ENCODE measurements at places on chromosomes 11 and 22.

DNA sequence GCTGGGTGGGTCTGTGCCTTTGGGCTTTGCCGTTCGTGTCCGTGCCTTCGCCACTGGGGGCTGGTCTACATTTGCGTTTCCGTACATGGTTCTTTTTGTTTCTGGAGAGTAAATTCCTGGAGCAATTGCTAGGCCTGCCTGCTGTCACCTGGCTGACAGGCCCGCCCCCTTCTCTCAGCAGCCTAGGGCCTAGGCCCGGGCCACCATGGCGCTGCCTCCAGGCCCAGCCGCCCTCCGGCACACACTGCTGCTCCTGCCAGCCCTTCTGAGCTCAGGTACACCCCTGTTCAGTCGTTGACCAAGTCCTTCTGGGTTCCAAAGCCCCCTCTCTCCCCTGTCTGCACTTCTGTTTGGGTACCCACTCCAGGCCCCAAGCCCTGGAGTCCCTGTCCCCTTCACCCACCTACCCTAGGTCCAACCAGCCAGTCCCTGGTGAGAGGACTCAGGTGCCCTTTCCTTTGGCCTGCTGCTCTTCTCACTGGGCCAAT lies 649 bp downstream of the TMEM25 start:
- no peak for DNase-seq

- DNase-seq, result no peak
Observed at GRCh38 chr11:9516113-9516512, 55.3 kb downstream of the ZNF143 start.

GRCh38 chr11:6640985-6641701 lies 14.5 kb downstream of the DCHS1 start:
- DNase-seq, result no peak

GRCh38 chr11:1939006-1939625 lies 8.0 kb upstream of the MRPL23 start:
- DNase-seq, result no peak
